Gastroesophageal sphincter (tissue), 4 donors: ENCODE measurements at places on chromosomes 2 and 18.

GRCh38 chr2:85265304-85265703, 62.5 kb downstream of the TGOLN2 start:
- peak; percentile 41 for ATAC-seq

DNA sequence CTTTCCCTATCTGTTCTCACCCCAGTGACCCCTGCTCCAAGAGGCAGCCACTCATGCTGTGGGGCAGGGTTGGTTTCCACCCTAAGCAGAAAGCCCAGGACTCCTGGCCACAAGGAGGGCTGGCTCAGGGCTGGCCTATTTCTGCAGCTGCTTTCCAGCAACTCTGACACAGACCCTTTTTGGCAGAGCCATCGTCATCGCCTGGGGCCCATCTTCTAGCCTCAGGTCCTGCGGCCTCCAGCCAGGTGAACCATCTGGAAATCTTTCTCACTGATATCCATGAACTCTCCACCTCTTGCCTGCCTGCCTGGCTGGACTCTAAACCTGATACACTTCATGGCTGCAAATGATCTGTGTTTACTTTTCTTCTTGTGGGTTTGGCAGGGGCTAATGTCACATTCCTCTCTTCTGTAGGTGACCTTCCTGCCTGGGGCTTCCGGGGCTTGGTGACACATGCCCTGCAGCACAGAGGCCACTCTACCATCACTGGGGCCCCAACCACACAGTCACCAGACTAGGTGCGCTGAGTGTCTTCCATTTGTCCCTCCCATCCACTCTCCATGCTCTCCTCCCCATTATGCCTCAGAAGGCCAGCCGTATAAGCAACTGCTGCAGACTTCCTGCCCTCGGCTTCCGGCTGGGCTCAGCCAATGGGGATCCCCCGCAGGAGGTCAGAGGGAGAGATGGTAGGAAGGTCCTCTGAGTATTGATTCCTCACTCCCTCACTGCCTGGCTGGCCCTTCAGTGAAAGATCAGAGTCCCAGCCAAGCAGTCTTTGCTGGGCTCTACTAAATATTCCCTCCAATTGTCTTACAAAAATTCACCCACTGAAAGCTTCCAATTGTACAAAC, 9.7 kb upstream of the COPS8 start:
- ATAC-seq, result no peak

DNA sequence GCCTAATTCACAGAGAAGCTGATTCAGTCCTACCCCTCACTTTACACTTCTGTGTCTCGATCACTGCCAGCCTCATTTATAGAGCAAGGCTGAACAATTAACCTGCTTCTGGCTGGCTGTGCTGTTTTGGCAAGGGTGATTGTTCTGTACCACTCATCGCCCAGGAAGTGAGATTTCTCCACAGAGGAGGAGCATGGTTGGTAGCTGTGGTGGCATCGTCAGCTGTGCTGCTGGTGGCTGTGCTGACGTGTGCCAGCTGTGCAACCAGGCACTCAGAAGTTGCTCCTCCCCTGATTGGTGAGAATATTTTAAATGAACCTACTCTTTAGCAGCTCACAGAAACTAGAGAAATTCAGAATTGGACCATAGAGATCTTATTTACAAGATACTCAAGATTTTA, 158.3 kb downstream of the EML6 start:
- no peak for ATAC-seq

GRCh38 chr2:225602205-225602604, 202.7 kb downstream of the NYAP2 start:
- ATAC-seq, result no peak

DNA sequence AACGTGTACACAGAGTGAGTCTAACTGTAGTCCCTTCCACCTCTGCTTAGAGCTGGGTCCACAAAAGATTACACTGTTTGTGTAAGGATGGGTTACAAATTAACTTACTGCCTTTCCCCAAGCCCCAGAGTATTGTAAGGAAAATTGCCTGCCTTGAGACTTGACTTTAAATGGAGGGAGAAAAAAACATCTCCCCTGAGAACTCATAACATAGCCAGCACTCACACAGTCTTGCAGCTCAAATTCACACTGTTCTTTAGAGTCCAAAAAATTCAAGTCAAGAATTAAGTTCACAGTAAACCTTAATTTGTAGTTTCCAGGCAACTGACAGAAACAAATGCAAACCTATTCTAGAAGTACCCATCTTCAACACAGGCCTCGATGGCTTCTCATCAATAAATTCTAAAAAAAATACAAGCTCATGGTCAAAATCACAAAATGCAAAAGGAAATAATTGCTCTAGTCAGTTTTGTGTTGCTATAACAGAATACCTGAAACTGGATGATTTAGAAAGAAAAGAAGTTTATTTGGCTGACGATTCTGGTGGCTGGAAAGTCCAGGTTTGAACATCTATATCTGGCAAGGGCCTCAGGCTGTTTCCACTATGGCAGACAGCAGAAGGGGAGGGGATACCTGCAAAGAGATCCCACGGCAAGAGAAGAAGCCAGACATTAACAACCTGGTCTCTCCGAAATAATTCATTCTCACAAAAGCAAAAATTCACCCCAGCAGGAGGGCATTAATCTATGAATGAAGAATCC, 34.6 kb upstream of the TMEM17 start:
- no peak for ATAC-seq

DNA sequence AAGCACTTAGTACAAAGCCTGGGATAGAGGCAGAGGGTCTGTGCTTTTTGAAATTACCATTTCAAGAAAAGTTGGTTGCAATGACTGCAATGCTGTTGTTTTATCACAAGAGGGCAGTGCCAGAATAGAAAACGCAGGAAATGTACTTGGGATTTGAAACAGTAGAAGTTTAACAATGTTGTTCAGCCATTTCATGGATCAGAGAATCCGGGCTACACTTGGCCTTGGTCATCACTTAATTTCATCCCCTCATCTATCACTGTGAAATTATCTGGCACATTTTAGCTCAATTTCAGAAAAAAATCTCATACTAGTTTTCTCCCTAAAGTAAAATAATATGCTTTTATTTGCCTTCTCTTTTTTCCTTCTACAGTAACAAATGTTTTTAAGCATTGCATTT, 70.8 kb downstream of the RAPGEF4 start:
- ATAC-seq, result no peak

DNA sequence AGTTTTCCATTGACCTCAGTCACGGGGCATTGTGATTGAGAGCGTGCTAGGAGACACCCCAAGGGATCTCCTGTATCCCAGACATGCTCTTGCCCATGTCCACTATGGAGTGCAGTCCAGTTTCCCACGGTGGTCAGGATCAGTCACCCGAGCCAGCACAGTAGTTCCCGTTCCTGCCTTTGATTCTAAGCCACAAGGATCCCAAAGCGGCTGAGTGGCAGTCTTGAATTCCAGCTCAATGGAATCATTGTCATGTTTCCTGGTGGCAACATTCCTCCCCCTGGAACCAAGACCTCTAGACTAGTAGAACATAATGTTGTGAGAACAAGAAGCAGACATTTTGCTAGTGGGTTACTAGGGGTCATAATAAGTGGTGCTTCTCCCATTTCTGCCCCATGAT, 154.3 kb downstream of the SEPTIN10 start:
- no peak for ATAC-seq

DNA sequence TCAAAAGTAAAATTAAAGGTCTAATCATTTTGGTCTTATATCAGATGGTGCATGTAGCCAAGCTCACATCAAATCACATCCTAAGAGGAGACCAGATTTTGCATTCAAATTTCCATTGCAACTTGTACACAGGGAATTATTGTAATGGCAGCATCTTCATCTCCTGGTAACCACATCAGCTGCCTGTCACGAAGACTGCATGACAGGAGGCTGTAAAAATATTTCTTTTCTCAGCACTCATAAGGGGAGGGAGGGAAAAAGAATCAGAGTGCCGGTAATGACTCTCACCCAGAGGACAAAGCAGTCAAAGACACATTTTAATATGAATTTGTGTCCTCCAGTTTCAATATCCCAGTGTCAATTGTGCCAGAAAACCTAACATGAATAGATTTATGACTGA, 216.7 kb downstream of the TMEM163 start:
- no peak for ATAC-seq

GRCh38 chr2:73111073-73112025, 1.4 kb downstream of the RAB11FIP5 start:
- no peak for ATAC-seq

DNA sequence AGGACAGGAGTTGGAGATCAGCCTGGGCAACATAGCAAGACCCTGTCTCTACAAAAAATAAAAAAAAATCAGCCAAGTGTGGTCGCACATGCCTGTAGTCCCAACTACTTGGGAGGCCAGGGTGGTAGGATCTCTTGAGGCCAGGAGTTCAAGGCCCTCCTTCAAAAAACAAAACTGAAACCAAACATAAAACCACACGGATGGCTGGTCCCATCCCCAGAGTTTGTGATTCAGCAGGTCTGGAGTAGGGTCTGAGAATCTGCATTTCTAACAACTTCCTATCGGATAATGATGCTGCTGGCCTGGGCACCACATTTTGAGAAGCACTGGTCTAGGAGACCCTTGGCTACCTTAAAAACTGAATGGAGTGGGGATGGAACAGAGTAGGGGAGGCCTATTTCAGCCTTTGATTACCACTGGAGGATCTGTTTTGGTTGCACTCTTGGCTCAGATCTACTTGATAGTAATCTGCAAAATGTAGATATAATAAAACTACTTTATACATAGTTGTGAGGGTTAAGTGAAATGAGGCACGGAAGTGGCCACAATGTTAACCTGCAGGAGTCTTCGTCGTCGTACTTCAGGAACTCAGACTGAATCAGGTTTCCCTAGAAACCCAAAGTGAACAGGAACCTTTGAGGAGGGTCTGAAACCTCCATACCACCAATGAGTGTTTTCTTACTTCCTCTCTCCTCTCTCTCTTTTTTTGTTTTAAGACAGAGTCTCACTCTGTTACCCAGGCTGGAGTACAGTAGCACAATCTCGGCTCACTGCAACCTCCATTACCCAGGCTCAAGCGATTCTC, 25.5 kb upstream of the NFE2L2 start:
- no peak for ATAC-seq

GRCh38 chr2:238093181-238094140, 6.7 kb upstream of the ESPNL start:
- no peak for ATAC-seq

DNA sequence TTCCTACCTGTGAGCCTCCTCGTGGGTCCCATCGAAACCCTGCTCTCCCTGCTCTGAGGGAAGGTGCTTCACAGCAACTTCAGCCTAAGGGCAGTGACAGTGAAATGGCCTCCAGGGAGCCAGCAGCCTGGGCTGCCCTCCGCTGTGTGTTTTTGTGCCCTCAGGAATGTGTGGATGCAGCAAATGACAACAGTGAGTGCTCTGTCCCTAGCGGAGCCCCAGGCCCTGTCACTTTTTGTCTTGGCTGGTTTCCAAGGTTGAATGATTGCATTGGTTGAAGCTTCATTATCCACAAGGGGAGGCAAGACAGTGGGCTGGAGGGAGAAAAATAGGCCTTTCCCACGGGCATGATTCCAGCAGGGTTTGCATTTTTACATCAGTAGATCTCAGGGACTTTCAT, 42.9 kb downstream of the STON1 start:
- ATAC-seq, result no peak

- ATAC-seq, result no peak
Measured at GRCh38 chr2:85506768-85507181, 32.2 kb upstream of the MAT2A start.

- ATAC-seq, result no peak
Measured at GRCh38 chr18:32891797-32892196, 119.0 kb upstream of the KLHL14 start.

DNA sequence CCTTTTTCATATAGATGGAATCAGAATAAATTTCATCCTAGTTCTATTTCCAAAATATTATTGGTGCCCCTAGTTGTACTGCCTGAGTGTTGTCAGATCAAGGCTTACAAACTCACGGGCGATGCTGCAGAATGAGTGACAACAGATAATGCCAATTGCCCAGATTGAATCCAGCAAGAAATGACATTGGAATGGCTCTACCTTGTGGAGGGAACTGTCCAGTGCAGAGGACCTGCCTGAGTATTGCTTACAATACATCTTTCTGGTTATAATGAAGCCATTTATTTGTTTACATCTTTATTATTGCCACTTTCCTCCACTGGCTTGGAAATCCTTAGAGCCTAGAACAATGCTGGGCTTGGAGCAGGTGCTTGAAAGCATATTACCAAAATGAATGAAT, 7.8 kb upstream of the IL1R2 start:
- no peak for ATAC-seq

- ATAC-seq, result no peak
Measured at GRCh38 chr2:66435549-66435875, 587 bp downstream of the MEIS1 start.

GRCh38 chr18:58691256-58691655, 20.0 kb downstream of the MALT1 start:
- ATAC-seq, result no peak

DNA sequence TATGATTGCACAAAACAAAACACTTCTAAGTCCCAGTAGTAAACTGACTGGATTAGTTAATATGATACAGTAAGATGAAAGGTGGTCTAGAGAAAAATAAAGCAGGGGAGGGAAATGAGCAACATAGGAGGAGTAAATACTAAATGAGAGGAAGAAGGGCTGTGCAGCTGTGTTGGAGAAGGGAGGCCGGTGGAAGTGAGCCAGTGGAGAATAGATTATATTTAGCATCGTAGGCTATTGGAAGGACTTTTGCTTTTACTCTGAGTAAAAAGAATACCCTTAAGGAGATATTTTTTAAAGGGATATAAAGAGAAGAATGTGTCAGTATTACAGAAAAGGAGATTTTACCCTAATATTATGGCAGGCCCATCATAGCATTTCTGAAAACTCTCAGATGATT, 12.7 kb downstream of the WDR75 start:
- ATAC-seq, result no peak

- ATAC-seq, result no peak
Measured at GRCh38 chr2:13696601-13697000, 935.9 kb upstream of the LRATD1 start.

DNA sequence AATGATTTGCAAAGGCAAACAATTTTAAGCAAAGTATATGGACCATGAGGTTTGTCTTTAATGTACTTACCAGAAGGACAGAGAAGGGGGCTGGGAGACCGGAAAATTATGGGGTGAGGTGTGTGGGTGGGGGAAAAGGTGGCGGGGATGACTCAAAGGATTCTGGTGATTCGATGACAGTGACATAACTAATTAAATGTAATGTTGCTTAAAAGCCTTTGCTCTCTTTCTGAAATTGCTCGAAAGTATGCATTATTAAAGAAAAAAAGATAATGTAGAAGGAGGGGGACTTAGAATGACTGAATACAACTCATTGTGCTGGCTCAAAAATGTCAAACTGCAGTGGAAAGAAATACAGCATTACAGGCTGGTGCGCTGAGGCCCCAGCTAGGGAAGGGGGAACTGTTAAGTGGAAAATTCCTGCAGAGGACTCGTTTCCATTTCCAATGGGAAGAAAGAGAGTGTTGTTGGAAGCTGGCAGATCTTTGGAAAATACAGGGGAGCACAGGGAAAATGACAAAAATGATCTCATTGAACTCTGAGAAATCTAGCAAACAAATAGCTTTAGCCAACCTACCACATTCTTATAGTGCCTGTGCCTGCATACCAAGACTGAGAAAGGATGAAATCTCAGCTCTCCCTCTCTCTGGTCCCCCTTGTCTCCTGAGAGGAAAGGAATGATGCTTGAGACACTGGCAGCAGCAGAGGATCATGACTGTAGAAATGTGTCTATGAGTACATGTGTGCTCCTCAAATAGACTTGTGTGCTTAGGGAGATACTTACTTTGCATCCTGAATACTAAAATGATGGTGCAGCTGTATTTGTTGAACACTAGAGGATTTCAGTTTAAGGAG, 632.4 kb downstream of the NYAP2 start:
- ATAC-seq, result no peak
